ENCODE measurements at places on chromosomes 4 and X.
A peak's percentile ranks its signal among the peaks of the same experiment; 100 is the strongest.

DNA sequence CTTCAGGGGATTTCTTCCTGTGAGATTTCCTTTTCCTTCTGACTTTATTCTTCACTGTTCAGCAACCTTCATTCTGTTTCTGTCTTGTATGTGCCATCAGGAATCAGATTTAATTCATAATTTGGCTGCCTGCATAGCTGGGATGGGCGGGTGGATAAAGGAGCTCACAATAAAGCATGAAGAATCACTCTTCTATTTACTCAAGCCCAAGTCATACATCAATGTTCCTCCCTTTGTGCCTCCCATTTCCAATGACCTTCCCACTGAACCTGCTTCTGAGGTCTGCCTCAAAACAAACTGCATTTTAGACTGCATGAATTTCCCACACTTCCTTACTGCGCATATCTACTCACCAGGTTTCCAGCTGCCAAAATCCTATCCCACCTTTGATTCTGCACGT lies 14.0 kb downstream of the PDGFC start:
- no peak for DNase-seq

GRCh38 chr4:72602396-72603376 lies 33.7 kb upstream of the ADAMTS3 start:
- no peak for DNase-seq

DNA sequence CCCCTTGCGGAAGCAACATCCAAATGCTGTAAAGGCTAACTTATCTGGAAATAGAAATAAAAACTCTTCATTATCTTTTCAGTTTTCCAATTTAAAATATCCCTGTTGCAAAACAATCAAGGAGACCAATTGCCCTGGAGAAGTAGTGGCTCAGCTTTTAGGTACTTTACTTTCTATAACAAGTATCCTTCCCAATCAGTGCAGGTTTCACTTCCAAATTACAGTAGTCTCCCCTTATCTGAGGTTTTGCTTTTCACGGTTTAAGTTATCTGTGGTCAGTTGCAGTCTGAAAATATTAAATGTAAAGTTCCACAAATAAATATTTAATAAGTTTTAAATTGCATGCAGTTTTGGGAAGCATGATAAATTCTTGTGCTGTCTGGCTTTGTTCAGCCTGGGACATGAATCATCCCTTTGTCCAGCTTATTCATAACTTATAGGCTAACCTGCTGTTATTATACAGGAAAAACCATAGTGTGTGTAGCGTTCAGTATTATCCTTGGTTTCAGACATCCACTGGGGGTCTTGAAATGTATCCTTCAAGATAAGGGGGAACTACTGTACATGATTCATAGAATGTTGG lies 973.1 kb upstream of the GRID2 start:
- DNase-seq = no peak

DNA sequence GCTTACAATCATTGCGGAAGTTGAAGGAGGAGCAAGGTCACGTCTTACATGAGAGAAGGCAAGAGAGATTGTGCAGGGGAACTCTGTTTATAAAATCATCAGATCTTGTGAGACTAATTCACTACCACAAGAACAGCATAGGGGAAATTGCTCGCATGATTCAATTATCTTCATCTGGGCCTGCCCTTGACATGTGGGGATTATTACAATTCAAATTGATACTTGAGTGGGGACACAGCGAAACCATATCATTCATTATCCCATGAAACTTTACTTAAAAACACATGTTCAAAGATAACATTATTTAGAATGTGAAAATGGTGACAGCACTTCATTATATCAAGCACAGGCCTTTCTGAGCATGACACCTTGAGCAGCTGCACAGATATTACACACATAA lies 1087.8 kb downstream of the C4orf33 start:
- no peak for DNase-seq

DNA sequence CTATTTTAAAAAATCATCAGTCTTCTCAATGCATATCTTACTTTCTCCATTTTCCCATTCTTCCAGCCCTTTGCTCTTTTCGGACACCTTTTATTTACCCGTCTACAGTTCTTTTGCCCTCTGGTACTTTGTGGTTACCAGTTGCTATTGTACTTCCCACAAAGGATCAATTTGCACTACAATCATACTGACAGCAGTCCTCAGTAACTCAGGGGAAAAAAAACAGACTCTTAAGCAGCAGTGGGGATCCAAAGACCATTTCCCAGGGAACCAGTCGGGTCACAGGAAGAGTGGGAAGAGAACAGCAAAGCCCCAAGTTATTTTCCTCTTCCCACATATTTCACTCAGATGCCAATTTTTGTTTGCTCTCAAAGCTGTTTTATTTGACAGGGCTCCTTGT lies 23.1 kb downstream of the DMD start:
- DNase-seq = no peak

DNA sequence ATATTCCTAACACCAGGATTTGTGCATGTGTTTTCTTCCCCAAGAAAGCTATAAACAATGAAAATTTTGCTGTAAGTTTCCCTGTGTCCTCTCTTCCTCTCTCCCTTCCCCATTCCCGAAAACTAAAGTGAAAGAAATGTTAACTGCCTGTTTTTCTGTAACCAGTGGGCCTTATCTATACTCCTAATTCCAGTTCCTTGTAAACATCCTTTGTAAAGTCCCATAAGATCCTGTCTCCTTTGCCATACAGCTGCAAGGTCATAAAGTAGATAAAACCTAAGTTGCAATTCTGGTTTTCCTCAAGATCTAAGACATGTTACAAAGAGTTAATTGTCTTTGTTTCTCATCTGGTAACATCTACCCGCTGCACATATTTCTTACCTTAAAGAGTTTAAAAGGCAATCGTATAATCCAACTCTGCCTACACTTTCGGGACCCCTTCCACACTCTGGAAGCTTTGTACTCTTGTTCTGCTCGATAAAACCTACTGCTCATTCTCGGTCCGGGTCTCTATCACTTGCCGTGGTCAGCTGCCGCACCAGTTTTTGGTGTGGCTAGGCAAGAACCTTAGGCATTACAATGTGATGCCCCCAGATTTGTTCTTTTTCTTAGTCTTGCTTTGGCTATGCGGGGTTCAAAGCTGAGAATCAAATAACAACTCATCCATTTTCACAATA lies 20.5 kb downstream of the UGT2B7 start:
- no peak for DNase-seq

- no peak for DNase-seq
Measured at GRCh38 chr4:127631420-127631819, 1.3 kb upstream of the INTU start.

- no peak for DNase-seq
Measured at GRCh38 chrX:151982222-151982621, 7.7 kb upstream of the GABRE start.

GRCh38 chr4:79576429-79576753 lies 168.4 kb upstream of the GK2 start:
- peak; percentile 59 for DNase-seq

DNA sequence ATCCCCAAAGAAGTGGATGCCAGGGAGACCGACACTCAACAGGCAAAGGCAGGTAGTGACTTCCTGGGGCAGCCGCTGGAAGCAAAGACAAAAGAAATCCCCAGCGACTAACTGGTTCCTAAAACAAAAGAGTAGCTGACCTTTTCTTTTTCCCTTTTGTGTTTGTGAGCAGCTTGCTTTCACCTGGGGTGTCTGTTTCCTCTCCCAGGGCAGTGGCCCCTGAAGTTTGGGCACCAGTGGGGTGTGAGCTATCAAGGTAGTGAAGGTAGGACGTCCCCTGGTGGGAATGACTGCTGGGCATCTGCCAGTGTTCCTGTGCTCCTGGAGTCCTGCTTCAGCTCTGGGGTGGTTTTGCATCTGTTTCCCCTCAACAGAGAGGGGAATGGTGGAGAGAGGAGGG lies 41.6 kb upstream of the STIM2 start:
- no peak for DNase-seq

- DNase-seq = no peak
Measured at GRCh38 chr4:37881811-37882210, 9.1 kb upstream of the TBC1D1 start.

GRCh38 chr4:167943872-167944505 lies 148.3 kb upstream of the ANXA10 start:
- DNase-seq = no peak

DNA sequence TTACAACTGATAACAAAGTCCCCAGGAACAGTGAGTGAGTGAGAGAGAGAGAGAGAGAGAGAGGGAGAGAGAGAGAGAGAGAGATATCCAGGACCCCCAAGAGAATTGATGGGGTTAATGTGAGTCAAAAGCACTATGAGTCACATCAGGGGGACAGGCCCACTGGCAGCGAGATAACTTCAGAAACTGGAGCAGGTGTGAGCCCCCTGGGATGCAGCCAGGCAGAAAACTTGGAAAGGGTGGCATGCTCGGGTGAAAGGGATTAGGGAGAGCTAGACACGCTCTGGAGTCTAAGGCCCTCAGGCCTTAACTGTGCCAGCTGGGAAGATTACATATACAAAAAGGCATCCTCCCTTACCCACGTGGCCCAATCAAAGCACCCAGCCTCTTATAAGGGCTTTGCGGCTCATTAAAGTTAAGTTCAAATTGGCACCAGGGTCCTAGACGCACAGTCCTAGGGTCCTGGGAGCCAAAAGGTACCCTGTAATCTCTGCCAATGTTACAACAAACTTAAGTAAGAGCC lies 841 bp downstream of the ACOT9 start:
- no peak for DNase-seq

GRCh38 chrX:118259213-118259612 lies 86.7 kb upstream of the WDR44 start:
- no peak for DNase-seq

- no peak for DNase-seq
Measured at GRCh38 chr4:15914736-15915135, 23.8 kb downstream of the FGFBP1 start.

- no peak for DNase-seq
Measured at GRCh38 chrX:9257718-9258420, 207.0 kb upstream of the TBL1X start.

DNA sequence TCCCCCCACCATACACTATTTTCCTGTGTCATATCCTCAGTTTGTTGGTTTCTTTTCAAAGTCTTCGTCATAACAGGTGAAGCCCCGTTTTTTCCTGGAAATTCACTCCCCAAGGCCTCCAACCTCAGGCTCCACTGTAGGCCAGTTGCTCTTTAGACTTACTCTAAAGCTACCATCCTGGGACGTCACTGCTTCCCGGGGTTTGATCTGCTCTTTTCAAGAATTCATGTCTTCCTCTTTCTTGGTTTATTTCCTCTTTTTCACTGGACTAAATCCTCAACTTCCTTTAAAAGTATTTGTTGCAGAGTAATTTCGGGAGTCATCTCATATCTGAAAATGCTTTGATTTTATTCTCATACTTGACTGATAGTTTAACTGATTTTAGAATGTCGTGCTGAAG lies 6.5 kb upstream of the SERTM2 start:
- no peak for DNase-seq

GRCh38 chr4:108126806-108127205 lies 41.9 kb downstream of the LEF1 start:
- DNase-seq = no peak

DNA sequence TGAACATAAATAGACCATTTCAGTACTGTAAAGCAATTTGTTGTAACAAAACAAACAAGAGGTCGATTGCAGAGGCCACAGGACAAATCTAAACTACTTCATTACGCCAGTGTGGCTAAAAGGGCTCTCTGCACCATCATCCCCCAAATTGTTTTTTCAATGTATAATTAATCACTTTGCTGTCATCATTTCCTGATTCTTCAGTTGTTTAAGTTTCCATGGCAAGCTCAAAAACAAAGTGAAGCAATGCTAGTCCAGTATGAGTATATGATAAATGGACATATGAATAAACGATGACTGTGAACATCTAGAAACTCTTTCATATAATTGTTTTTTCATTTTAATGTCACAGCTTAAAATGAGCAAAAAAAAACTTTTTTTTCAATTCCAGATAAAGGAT lies 235.4 kb upstream of the FGF13 start:
- no peak for DNase-seq

GRCh38 chrX:46627711-46628419 lies 54.3 kb downstream of the CHST7 start:
- no peak for DNase-seq

DNA sequence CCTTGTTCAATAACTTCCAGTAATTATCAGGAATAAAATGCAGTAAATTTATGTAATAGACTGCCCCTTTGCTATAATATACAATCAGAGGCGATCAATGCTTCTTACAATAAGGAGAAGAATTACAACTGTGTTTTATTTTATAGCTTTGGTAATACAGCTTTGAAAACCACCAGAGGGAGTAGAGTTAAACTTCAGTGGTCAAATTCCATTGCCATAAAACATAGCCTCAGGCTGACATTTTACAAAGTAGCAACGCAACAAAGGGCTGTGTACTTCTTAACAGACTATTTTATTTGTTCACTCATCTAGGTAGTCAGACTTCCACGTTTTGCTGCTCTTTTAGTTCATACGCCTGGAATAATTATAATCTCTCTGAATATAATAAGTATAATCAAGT lies 58.5 kb downstream of the TEX13C start:
- DNase-seq = peak; percentile 58

GRCh38 chr4:67546004-67546356 lies 677 bp upstream of the CENPC start:
- DNase-seq = peak; percentile 41

GRCh38 chr4:41883988-41884734 lies 51.1 kb upstream of the TMEM33 start:
- DNase-seq = no peak

DNA sequence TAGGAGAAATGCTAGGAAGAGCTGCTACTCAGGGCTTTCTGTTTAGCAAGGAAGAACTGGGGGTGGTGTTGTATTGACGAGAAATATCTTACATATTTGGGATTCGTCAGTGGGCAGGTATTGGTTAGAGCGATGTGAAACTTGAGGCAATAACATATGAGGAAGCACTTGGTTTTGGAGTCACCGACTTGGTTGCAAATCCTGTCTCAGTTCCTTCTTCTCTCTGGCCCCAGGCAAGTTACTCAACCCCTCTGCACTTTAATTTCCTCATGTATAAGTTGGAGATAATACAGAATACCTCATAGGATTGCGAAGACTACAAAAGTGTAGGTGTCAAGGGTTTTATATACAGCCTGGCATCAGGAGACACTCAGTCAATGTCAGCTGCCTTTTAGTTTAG lies 34.1 kb downstream of the GPAT3 start:
- no peak for DNase-seq

- no peak for DNase-seq
Measured at GRCh38 chr4:180798036-180798577, 1445.1 kb upstream of the TENM3 start.

DNA sequence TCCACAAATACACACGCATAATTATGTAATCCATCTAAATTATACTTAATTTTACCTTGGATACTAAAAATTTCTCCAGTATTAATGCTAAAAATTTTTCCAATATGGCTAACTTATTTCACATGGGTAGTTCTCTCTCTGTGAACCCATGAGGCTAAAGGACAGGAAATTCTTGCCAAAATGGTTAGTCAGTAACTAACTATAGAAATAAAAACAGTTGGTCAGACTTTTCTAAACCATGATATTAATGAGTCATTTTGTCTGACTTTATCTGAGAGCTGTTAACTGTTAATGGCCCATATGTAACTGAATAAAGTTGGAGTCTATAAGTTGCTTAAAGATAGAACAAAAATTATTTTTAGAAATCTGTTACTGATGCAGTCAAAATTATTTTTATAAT lies 549.4 kb downstream of the TLL1 start:
- no peak for DNase-seq

GRCh38 chrX:10166248-10166716 lies 9.5 kb downstream of the CLCN4 start:
- DNase-seq = no peak

GRCh38 chr4:74471264-74471663 lies 26.3 kb downstream of the AREG start:
- no peak for DNase-seq
